ENCODE measurements at places on chromosomes 4 and X. TPM values are rescaled to one million over a fixed set of nuclear protein-coding genes. Genes with fewer than 3 reads are reported as not detected.

- DNase-seq, result no peak
These were observed 95.7 kb downstream of the SPANXN4 start for GRCh38 chrX:143121477-143121876.

GRCh38 chr4:7255996-7256395, 63.7 kb downstream of the SORCS2 start:
- DNase-seq, result no peak

- DNase-seq, result no peak
These were observed 30.8 kb downstream of the RTL5 start for GRCh38 chrX:72100824-72101351.

GRCh38 chrX:150486011-150486410, 82.4 kb upstream of the MTM1 start:
- DNase-seq, result peak; percentile 23

DNA sequence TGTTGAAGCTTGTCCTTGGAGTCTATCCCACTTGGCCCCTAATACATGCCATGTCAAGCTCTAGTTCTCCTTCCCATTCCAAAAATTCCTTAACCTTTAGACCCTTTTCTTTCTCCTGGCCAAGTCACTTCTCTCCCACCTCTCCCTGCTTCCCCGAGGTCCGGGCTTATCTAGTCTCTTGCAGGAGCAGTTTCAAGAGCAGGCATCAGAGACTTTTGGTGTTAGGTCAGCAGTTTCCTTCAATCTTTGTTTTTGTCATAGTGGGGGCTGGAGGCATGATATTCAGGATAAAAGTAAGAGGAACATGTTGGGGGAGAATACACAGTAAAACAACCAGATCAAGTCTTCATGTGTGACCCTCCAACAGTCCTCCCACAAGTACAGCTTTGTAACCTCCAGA, 11.5 kb upstream of the IDS start:
- DNase-seq, result no peak

- no peak for DNase-seq
These were observed 239.9 kb upstream of the DKK2 start for GRCh38 chr4:107276052-107276451.

GRCh38 chr4:56086561-56086960, 137.8 kb downstream of the CEP135 start:
- peak; percentile 22 for DNase-seq

GRCh38 chrX:96453139-96453538, 231.5 kb upstream of the DIAPH2 start:
- no peak for DNase-seq

GRCh38 chr4:19205853-19206252, 1045.9 kb upstream of the SLIT2 start:
- DNase-seq, result no peak

DNA sequence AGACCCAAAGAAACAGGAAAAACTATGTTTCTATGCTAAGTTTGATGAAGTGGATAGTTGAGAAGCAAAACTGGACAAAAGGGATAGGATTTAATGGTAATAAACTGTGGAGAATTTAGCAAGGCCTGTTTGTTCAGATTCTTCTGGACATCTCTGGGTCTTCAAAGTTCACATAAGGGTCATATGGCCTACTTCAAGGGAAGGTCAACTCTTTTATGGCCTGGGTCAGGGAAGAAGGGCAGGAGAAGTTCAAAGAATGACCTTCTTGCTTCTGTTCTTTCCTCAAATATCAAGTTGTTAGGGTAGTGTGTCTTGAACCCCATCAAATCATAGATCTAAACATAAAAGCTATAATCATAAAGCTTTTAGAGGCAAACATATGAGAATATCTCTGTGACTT, 102.7 kb downstream of the SOWAHB start:
- DNase-seq, result no peak

The STBD1 gene
- 0.57 TPM for total RNA-seq

The PLK4 gene
- total RNA-seq, result 71.7 TPM

The HTN3 gene
- not detected for total RNA-seq

The UGT2B11 gene
- not detected for total RNA-seq

The CTAG2 gene
- 3.8 TPM for total RNA-seq

The SFRP2 gene
- total RNA-seq, result not detected

The MAGEA12 gene
- total RNA-seq, result 60.6 TPM

The LINC00632 gene
- total RNA-seq, result 0.17 TPM

The SRPX2 gene
- total RNA-seq, result 30.6 TPM

The CFAP97 gene
- 22.3 TPM for total RNA-seq

Measured in Daoy (cell line).